ENCODE measurements at places on chromosomes 7 and 10.

GRCh38 chr10:8289186-8289924, 234.9 kb downstream of the GATA3 start:
- no peaks in the 10 kb centered on the region for H3K4me1 ChIP-seq
- H3K27me3 ChIP-seq, result no peaks in the 10 kb centered on the region
- DNase-seq, result no peak
- H3K27ac ChIP-seq, result no peak overlapping the region

- no peak overlapping the region for H3K4me3 ChIP-seq
- peaks cover 7% of the 10 kb centered on the region for H3K4me1 ChIP-seq
- DNase-seq, result no peak
- H3K36me3 ChIP-seq, result no peaks in the 10 kb centered on the region
- peaks cover 30% of the 10 kb centered on the region for H3K27me3 ChIP-seq
- H3K27ac ChIP-seq, result no peak overlapping the region
Observed at GRCh38 chr10:86693275-86693674, 25.0 kb downstream of the LDB3 start.

DNA sequence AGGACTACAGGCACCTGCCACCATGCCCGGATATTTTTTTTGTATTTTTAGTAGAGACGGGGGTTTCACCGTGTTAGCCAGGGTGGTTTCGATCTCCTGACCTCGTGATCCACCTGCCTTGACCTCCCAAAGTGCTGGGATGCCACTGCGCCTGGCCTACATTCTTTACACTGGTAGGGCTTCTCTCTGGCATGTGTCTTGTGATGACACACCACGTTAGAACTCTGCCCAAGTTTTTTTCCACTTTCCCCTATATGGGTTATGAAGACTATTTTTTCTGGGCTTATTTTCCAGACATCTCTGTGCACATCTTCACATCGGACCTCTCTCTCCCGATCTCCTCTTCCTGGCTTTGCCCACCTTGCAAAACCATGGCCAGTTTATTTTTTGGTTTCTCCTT, 10.7 kb downstream of the FAM200A start:
- H3K27ac ChIP-seq, result no peak overlapping the region
- no peaks in the 10 kb centered on the region for H3K4me1 ChIP-seq
- no peak for DNase-seq
- no peak overlapping the region for H3K4me3 ChIP-seq

DNA sequence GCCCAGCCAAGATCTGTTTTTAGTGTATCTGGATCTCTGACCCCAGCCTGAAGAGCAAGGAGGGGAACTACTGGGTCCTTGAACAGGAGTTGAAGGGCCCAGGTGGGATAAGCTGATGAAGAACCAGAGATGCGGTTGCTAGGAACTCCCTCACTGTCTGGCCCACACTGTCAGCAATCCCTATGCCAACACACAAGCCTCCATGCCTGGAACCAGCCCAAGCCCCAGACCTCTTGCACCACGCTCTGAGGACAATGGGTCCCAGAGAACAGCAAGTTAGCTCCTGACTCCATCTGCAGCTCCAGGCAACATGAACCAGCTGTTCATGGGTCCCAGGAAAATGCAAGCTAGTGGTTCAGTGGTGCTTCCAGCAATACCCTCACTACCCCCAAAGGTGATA, 2.4 kb downstream of the NAT16 start:
- no peak overlapping the region for H3K4me3 ChIP-seq
- peaks cover 4% of the 10 kb centered on the region for H3K36me3 ChIP-seq
- H3K4me1 ChIP-seq, result peaks cover 24% of the 10 kb centered on the region
- peaks cover 86% of the 10 kb centered on the region for H3K27me3 ChIP-seq

GRCh38 chr7:155997431-155998327, 185.4 kb upstream of the SHH start:
- DNase-seq, result no peak
- H3K36me3 ChIP-seq, result no peaks in the 10 kb centered on the region
- no peak overlapping the region for H3K4me3 ChIP-seq
- no peaks in the 10 kb centered on the region for H3K4me1 ChIP-seq

DNA sequence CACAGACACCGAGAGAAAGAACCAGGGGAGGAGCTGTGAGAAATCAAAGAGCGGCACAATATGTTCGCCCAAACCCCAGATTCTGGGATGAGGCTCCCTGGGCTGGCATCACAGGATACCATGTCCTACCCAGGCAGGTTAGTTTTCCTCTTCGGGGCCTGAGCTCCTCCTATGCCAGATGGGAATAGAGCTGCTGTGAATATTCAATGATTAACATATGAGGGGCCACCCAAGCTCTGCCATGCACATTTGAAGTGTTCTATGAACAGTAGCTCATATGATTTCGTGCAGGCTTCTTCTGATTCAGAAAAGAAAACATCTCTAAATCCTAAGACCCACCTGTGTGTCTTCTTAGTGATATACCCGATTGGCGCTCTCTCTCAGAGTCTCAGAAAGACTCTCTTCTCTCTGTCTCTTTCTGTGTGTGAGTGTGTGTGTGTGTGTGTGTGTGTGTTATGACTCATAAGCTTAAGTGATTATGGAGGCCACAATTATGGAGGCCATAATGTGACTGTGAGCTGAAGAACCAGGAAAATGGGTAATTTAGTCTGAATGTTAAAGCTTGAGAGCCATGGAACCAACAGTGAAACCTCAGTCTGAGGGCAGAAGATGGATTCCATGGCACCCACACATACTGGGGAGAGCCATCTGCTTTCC, 220.5 kb downstream of the KLF6 start:
- peak; percentile 37 for DNase-seq
- H3K36me3 ChIP-seq, result no peaks in the 10 kb centered on the region
- H3K27me3 ChIP-seq, result no peaks in the 10 kb centered on the region
- peaks cover 3% of the 10 kb centered on the region for H3K4me1 ChIP-seq

DNA sequence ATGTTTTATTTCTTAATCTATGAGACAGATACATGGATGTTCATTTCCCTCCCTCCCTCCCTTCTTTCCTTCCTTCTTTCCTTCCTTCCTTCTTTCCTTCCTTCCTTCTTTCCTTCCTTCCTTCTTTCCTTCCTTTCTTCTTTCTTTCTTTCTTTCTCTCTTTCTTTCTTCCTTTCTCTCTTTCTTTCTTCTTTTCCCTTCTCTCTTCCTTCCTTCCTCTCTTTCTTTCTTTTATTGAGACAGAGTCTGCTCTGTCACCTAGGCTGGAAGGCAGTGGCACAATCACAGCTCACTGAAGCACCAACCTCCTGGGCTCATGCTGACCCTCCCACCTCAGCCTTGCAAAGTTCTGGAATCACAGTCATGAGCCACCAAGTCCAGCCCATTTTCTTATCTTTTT, 5.5 kb upstream of the PRRT4 start:
- no peaks in the 10 kb centered on the region for H3K4me1 ChIP-seq
- no peak overlapping the region for H3K27ac ChIP-seq
- no peak for DNase-seq
- no peaks in the 10 kb centered on the region for H3K36me3 ChIP-seq
- no peak overlapping the region for H3K4me3 ChIP-seq

- H3K27me3 ChIP-seq, result no peaks in the 10 kb centered on the region
- peaks cover 49% of the 10 kb centered on the region for H3K36me3 ChIP-seq
- H3K4me1 ChIP-seq, result peaks cover 14% of the 10 kb centered on the region
Observed at GRCh38 chr7:75880242-75880641, 1.4 kb downstream of the RHBDD2 start.

- no peaks in the 10 kb centered on the region for H3K27me3 ChIP-seq
- DNase-seq, result no peak
- H3K4me1 ChIP-seq, result no peaks in the 10 kb centered on the region
- H3K4me3 ChIP-seq, result no peak overlapping the region
- H3K36me3 ChIP-seq, result no peaks in the 10 kb centered on the region
Observed at GRCh38 chr7:68020102-68020501, 1023.5 kb downstream of the TYW1 start.

- H3K4me1 ChIP-seq, result no peaks in the 10 kb centered on the region
- H3K27me3 ChIP-seq, result no peaks in the 10 kb centered on the region
- H3K36me3 ChIP-seq, result no peaks in the 10 kb centered on the region
Observed at GRCh38 chr7:96949766-96950165, 55.6 kb upstream of the DLX6 start.

- peak; percentile 78 for DNase-seq
- H3K4me1 ChIP-seq, result peaks cover 2% of the 10 kb centered on the region
- H3K27me3 ChIP-seq, result no peaks in the 10 kb centered on the region
- H3K27ac ChIP-seq, result peak overlapping the region; percentile 99
Observed at GRCh38 chr7:17275749-17276671, 22.4 kb upstream of the AHR start.

Measured in mesenchymal stem cell (in vitro differentiated cells and primary cell).